GM13977 (cell line): ENCODE measurements at places on chromosomes 2 and 18.

GRCh38 chr18:44541781-44542180 is 138.9 kb upstream of the SETBP1 start:
- no peak for DNase-seq

- DNase-seq, result no peak
These were observed 38.9 kb downstream of the HS6ST1 start for GRCh38 chr2:128279786-128280157.

- DNase-seq, result no peak
These were observed 77.8 kb upstream of the B3GNT2 start for GRCh38 chr2:62118160-62118559.

- DNase-seq, result no peak
These were observed 97.3 kb upstream of the DCC start for GRCh38 chr18:52242711-52243110.

DNA sequence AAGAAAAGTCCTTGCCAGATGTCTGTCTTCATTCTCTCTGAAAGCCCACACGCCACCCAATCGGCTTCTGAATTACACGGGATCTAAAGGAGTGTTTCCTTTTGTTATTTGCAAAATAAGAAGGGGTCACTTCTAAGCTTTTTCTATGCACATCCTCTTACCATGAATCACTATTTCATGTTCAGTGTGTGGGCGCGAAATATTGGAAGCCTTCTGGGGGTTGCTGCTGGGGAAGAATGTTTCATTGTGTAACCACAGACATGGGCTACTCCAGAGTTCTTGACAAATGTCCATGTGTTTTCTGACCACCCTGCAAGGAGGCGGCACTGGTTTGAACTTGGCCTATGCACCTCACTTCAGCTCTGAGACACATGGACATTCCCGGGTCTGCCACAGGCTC is 133.6 kb upstream of the APCDD1 start:
- DNase-seq, result no peak

- no peak for DNase-seq
These were observed 211.4 kb downstream of the TFCP2L1 start for GRCh38 chr2:121073320-121074210.

DNA sequence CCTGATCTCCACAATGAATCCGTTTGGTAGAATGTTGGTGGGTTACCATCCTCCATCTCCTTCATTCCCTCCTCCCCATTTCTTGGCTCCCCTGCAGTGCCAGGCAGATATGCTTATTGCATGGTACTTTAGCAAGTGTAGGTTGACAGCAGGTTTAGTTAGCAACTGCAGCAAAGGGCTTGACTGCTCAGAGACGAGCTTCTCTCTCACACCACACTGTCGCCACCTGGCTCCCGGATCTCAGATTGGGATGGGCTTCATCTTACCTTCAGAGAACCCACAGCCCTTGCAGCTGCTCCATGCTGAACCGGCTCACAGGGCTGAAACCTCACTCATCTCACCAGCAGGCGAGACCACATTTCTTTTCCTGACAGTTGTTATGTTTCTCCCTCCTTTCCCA is 88.8 kb downstream of the VWA3B start:
- DNase-seq, result peak; percentile 23

- DNase-seq, result no peak
These were observed 89.1 kb downstream of the CAMKMT start for GRCh38 chr2:44450806-44451205.

- no peak for DNase-seq
These were observed 16.5 kb upstream of the TTC39C start for GRCh38 chr18:23998018-23998417.

- DNase-seq, result no peak
These were observed 21.5 kb downstream of the MTERF4 start for GRCh38 chr2:241080405-241081189.

DNA sequence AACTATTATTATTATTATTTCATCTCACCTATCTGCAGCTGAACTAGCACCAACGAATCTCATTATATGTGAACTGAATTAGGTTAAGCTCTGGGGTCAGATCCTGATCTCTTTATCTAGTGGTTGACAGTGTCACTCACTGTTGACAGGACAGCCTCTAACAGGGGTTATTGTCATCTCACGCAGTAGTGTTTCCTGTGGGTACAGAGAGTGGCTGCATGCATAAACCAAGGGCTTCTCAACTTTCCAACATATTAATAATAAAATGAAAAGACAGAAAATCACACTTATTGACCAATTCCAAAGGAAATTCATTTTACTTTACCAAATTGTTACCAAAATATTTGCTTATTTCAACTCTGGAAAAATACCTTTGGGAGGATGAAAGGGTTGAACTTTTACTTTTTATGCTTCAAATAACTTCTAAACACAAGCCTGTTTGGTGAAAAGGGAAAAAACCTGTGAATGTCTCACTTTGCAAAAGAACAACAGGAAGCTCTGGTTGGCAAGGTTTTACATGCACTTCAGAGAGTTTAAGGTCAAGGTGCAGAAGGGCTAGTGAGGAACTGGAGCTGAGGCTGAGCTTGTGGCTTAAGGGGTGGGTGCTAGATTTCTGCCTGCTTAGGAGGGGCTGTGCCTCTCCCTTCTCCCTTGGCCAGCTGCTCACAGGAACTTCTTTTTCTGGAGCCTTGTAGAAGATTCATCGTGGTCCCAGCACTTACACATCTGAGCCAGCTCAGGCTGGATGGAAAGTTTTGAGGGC is 72.6 kb downstream of the CTAGE1 start:
- DNase-seq, result no peak

GRCh38 chr18:12855916-12856315 is 28.1 kb downstream of the PTPN2 start:
- DNase-seq, result no peak

GRCh38 chr2:85893428-85894258 is 4.9 kb upstream of the ST3GAL5 start:
- DNase-seq, result no peak

DNA sequence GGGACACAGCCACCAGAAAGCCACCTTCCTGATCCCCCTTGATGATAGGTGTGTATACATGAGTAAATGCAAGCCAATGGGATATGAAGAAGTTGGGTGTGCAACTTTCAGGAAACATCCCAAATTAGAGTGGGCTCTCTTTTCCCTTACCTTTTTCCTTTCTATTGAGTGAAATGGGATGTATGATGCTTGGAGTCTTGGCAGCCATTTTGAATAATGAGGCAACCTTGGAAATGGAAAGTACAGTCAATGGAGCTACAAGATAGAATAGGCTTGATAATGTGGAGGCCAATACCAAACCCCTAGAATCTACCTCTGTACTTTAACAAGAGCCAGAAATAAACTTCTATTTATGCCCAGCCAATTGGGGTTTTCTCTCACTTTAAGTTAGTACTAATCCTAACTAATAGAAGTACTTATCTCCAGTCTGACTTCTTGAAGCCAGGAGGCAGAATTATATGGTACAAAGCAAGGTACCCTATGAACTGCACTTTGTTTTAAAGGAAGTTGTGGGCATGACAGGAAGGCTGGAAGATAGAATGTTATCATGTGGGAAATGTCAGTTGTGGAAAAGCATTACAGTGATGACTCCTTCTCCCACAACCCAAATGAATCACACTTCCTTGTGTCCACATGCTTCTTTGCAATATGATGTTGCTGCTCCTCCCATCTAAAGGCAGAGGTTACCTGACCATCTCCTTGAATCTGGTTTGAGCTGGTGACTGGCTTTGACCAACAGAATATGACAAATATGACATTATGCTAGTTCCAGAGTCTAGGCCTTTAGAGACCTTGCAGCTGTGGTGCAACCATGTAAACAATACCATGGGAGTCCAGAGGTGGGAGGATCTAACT is 12.9 kb upstream of the NABP1 start:
- no peak for DNase-seq

DNA sequence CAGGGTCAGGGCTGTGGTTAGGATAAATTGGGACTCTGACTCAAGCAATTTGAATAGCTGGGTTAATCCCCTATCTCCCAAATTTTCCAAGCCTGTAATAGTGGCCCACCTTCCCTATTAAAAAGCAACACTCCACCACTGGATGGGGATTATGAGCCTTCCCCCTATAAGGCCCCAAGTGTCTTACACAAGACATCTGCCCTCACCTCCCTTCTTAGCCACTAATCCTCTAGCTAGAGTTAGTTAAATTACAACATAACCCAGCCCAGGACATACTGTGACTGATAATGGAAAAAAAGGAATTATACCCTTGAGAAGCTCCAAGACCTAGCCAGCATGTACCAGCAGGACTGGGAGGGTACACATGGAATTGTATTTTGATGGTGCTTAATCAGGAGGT is 190.4 kb downstream of the NRP2 start:
- no peak for DNase-seq

- no peak for DNase-seq
These were observed 68.3 kb upstream of the MRPS9 start for GRCh38 chr2:104969564-104969963.

DNA sequence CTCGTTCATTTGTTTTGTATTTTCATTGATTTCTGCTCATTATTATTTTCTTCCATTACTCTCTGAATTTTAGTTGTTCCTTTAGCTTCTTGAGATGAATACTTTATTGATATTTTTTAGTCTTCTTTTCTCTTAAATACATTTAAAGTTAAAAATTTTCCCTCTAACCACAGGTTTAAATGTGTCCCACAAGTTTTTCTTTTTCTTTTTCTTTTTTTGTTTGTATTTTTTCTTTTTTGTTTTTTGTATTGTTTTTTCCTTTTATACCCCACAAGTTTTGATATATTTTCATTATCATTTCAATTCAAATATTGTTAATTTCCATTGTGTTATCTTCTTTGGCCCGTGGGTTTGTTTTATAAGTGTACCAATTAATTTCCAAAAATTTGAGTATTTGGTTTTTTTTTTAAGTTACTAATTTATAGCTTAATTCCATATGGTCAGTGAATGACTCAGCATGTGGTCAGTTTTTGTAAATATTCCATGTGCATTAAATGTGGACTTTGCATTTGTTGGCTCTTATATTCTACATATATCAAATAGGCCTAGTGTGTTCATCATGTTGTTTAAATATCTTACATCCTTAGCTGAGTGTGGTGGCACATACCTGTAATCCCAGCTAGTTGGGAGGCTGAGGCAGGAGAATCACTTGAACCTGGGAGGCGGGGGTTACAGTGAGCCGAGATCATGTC is 16.2 kb downstream of the CENPO start:
- DNase-seq, result no peak

GRCh38 chr18:4293337-4293736 is 161.8 kb downstream of the DLGAP1 start:
- peak; percentile 15 for DNase-seq
